ENCODE measurements at places on chromosomes 3 and 15. TPM values are rescaled to one million over a fixed set of nuclear protein-coding genes. Genes with fewer than 3 reads are reported as not detected.

The ANXA2 gene
- 4,692 TPM for total RNA-seq

The PPP1R14D gene
- not detected for total RNA-seq

The PRSS50 gene
- total RNA-seq, result not detected

GRCh38 chr3:165466856-165467255 lies 270.7 kb upstream of the SLITRK3 start:
- no peak overlapping the region for H3K4me3 ChIP-seq
- no peak for DNase-seq
- H3K4me1 ChIP-seq, result no peaks in the 10 kb centered on the region
- no peaks in the 10 kb centered on the region for H3K36me3 ChIP-seq

DNA sequence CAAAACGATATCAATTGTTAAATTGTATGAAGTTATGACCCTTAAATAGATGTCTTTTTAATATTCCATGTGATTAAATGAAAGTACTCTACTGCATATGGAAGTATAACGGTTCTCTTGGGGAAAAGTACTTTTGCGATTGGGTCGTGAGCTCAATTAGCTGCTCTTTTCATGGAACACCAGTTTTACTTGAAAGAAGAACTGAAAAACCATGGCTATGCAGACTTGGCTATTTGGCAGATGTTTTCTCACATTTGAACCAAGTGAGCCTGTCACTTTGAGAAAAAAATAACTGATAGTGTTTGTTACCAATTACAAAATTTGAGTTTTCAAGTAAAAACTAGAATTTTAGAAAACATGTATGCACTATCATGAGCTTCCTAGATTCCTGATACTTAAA lies 5.9 kb upstream of the INAFM2 start:
- H3K4me3 ChIP-seq, result no peak overlapping the region
- no peaks in the 10 kb centered on the region for H3K36me3 ChIP-seq
- peaks cover 27% of the 10 kb centered on the region for H3K4me1 ChIP-seq
- DNase-seq, result no peak
- H3K27ac ChIP-seq, result no peak overlapping the region

GRCh38 chr3:16186086-16186485 lies 11.6 kb downstream of the GALNT15 start:
- H3K27me3 ChIP-seq, result no peaks in the 10 kb centered on the region
- H3K4me1 ChIP-seq, result peaks cover 26% of the 10 kb centered on the region
- no peak overlapping the region for H3K4me3 ChIP-seq
- H3K36me3 ChIP-seq, result no peaks in the 10 kb centered on the region
- no peak for DNase-seq
- no peak overlapping the region for H3K27ac ChIP-seq

Data from GM23248 (cell line).